ENCODE measurements at places on chromosomes 3 and 15.

DNA sequence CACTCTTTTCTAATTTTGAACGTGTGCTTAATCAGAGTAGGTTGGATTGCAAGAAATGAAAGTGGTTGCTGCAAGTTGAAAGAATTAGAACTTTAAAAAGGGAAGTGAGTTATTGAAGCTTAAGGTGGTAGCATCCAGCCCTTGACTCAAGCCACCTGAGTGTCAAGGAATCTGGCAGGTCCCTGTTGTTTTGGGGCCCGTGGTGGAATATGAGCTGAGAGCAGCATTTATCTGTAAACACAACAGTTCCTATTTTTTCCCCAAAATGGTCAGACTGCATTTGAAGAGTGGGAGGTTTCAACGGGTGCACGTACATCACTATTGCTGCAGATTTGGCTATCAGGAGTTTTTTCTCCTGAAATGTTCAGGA lies 1.7 kb downstream of the ITPR1 start:
- no peak for DNase-seq

DNA sequence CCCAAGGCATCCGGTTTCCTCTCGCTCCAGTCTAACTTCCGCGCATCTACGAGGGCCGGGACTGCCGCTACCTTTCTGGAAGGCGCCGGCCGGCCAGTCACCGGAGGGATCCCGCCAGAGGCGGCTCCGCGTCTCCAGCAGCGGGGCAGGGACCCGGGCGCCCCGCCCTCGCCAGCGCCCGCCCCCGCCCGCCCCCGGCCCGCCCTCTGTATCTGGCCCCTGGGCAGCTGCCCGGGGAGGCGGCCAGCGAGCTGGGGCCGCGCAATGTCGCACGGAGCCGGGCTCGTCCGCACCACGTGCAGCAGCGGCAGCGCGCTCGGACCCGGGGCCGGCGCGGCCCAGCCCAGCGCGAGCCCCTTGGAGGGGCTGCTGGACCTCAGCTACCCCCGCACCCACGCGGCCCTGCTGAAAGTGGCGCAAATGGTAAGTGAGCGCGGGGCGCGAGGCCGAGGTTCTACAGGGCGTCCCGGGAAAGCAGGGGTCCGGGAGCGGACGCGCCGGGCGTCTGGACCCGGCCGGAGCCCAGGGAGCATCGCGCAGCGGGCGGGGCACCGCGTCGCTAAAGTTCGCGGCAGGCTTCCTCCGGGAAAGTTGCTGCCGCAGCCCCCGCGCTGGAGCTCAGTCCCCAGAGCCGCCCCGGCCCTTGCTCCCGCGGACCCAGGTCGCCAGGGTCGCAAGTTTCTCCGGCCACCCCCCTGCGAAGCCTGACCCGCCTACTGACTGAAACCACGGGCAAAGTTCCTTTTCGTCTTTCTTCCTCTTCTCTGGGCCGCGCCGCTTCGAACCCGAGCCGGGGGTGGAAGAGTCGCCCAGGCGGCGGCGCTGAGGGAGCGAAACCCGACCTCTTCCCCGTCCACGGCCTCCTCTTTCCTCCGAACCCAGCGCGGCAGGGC lies at the start of gene CMTM7:
TSS of gene CMTM7 (plus strand) at position 211 of the 893 bp plus-strand sequence. CDS start at position 265, 54 bp downstream.
- DNase-seq = peak; percentile 73

GRCh38 chr3:115436767-115437301 lies 186.5 kb upstream of the GAP43 start:
- no peak for DNase-seq

GRCh38 chr15:80780416-80781221 lies 1.4 kb downstream of the CEMIP start:
- peak; percentile 78 for DNase-seq

DNA sequence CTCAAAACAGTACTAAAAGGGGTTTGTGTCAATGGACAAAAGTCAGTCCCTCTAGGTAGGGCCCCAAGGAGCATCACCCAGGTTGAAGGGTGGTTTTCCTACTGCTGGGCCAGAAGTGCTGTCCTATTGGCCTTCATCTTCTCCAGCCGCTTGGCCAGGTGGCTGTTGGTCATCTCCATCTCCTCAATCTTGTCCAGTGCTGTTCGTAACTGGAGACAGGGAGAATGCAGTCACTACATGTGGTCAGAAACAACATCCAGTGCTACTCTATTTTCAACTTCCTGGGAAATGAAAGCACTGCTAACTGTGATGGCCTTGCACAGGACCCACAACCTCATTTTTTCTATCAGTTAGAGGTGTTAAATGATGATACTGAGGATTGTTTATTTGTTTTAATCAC lies 60.4 kb downstream of the MLH1 start:
- DNase-seq = no peak

DNA sequence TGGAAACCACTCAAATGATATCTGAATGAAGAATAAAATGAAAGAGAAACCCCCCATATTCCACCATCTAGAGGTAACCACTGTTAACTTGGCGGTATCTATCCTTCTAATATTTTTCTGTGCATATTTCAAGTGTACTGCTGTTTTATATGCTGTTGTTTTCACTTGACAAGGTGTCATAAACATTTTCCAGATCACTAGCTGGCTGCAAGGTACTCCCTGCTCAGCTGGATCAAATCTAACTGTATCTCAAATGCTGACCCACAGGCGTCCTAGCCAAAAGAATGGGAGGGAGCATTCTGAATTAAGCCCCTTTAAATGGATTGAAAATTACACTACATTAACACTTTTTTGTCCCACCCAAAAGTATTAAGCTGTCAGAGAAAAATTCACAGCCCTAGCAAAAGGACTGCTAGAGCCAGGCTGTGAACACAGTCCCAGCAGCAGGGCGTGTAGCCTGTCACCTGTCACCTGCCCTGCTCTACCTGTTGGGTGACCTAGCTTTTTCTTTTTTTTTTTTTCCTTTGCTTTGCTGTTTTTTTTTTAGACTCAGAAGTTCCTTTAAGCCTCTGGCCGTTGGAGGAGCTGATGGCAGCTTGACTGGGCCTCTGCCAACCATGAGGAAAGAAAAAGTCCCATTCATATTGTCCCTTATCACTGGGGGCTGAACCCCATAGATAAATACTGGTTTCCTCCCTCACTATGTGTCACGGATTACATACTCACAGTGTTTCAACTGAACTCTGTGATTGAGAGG lies 93.7 kb upstream of the TSC22D2 start:
- DNase-seq = no peak

DNA sequence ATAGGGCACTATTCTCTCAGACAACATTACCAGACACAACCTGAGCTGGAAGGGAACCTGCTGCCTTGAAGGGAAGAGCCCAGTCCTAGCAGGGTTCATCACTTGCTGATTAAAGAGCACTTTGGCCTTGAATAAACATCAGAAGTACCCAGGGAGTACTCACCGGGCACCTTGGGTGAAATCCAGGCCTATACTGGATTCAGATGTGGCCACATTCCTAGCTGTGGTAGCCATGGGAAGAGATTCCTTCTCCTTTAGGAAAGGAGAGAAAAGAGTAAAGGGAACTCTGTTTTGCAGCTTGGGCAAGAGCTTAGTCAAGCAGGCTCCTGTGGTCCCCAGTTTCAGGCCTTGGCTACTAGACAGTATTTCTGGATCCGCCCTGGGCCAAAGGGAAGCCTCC lies 195.0 kb downstream of the SPATA16 start:
- no peak for DNase-seq

DNA sequence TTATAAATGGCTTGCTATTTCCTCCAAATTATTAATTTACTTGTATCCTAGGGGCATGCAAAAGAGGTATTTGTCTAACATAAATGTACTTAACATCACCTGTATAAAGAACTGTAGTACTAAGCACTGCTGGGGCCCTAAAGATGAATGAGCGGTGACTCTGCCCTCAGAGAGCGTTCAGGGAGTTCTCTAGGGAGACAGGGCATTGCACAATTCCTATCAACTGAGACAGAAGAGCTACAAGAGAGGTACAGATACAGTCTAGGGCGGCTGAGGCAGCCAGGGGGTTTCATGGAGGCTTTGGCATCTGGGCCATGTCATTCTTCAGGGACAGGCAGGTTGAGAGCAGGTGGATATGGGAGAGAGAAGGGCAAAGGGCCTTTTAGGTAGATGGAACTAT lies 39.9 kb upstream of the PARL start:
- DNase-seq = no peak

DNA sequence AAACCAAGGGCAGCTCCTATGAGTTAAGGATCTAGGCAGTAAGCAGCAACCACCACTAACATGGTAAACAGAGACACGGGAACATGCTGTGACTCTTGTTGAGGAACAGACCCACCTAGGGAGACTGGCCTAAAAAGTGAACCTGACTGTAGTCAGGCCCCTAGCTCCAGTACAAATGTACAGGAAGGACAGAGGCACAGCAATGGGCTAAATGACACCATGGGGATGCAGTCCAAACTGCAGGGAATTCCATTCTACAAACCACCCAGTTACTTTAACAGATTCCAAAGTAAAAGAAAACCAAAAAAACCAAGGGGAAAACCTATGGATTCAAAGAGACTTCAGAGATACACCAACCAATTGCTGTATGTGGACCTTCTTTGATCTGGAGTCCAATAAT lies 28.2 kb upstream of the CGNL1 start:
- DNase-seq = no peak

DNA sequence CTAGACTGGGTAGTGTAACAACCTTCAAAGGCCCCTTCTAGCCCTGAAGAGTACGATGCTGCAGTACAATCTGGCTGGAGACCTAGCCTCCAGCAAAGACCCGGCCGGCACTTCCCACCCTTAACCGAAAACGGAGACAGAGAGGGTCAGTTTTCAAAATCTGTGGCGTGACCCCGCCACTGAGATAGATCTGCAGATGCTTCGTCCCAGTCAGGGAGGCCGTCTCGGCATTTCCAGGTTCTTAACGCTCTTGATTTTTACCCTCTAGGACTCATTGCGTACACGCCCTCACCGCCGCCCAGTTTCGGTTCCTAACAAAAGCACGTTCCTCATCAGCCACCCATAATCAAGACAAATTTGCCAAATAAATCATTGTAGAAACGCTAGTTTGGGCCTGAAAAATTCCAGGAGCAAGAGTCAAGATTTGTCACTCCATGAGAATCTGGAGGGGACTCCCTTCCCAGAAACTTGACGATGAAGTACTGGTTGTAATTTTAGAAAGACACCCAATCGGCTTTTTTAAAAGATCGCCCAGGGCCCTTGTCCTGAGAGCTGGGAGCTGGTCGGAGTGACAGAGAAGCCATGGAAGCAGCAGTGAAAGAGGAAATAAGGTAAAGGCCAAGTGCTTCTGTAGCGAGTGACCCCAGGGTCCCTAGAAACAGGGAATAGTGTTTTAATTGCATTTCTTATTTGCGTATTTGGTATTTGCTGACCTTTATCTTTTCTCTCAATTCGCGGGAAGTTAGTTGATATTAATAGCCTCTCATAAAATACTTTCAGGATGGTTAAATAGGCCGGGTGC lies 868 bp upstream of the TMEM87A start:
- peak; percentile 78 for DNase-seq

GRCh38 chr3:188972310-188972709 lies 199.5 kb upstream of the TPRG1 start:
- no peak for DNase-seq

DNA sequence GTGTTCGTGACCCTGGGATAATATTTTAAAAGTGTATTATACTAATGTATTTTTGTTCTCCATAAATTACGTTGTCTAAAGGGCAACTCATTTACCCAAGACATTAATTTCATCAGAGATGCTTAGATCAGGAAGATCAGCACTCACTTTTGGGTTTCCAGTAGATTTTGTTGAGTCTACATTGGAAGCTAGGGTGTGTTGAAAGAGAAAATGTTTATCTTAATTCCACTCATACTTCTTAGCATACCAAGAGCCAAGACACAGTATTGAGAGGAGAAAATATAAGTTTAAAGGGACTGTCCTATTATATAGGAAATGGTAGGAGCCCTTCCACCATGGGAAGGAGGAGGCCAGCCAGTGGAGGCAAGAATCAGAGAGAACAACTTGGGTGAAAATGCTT lies 412.9 kb upstream of the RGMA start:
- no peak for DNase-seq

DNA sequence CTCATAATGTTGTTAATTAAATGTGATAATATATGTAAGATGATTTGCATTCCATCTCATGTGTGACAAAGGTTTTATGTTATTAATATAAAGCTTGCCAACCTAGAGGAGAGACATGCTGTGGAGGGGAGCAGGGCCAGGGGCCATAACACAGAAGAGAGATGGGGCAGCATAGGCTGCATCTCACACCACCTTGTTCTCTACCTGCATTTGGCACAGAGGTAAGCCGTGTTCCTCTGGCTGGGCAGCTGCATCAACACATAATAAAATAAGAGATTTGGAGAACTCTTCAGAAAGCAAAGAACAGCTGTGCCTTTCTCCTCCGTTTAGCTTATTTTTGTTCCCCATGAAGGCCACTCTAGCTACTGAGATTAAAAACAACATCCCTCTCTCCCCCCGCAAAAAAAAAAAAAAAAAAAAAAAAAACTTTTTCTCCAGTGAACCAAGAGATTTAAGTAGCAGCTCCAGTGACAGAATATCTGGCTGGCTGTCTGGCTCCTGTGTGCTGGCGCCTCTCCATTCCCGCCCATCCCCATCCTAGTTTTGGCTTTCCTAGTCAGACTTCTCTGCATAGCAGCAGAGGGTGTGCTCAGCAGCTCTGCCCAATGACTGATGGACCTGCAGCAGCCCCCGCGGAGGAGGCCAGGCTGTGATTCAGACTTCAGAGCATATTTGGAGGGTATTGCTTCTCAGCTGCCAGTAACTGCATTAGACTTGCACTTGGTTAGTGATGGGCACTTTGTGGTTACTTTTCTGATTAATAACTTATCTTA lies 52.2 kb upstream of the STXBP5L start:
- DNase-seq = peak; percentile 17

DNA sequence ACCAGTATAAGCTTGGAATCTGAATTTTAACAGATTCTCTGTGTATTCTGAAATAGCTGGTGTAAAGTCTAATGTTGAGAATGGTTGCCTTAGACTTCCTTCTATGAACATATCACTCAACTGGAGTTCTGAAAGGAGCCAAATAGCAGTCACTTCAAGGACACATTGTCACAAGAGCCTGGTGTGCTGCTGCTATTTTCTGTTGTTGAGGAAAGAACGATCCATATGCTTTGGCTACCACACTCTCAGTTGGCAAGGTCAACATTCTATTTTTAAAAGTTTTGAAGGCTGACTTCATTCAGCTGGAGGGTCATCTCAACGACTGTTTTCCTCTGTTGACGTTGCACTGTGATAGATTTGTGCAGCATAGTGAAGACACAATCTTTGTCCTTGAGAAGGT lies 248.7 kb downstream of the TUSC7 start:
- DNase-seq = no peak

- DNase-seq = no peak
Measured at GRCh38 chr3:66839508-66839907, 158.6 kb upstream of the KBTBD8 start.

DNA sequence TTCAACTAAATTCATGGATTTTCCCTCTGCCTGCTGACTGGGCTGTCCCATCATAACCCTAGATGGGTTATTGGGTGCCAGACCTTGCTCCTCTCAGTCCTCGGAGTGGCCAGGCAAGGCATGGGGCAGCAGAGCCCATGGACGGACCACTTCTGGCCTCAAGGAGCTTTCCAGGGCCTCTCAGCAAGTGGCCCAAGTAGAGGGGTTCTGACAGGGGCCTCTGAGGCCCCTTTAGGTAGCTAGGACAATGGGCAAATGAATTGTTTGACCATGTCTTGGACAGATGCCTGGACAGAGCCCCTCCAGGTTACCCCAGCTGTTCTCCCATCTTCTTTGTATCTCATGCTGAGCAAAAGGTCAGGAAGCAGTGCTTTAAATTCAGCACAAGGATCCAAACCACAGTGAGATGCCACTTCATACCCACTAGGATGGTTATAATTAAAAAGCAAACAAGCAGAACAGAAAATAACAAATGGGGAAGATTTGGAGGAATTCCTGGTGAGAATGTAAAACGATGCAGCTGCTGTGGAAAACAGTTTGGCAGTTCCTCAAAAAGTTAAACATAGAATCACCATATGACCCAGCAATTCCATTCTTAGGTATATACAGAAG lies 61.6 kb downstream of the SPSB4 start:
- DNase-seq = no peak

GRCh38 chr3:147411238-147411814 lies 2.2 kb downstream of the ZIC1 start:
- DNase-seq = no peak
